Stimulated activated CD8-positive, alpha-beta memory T cell treated with anti-CD3 and anti-CD28 coated beads, Interleukin-2, amount 100 ng/mL, for 1 hour (primary cell): ENCODE measurements at places on chromosomes 16 and 17.
A peak's percentile ranks its signal among the peaks of the same experiment; 100 is the strongest.

- no peak for DNase-seq
These were observed 2.6 kb downstream of the SLC5A2 start for GRCh38 chr16:31485571-31485970.

- DNase-seq: no peak
These were observed 1.3 kb upstream of the MYO15A start for GRCh38 chr17:18107061-18107790.

- DNase-seq: no peak
These were observed 17.6 kb downstream of the C16orf74 start for GRCh38 chr16:85733155-85733838.

DNA sequence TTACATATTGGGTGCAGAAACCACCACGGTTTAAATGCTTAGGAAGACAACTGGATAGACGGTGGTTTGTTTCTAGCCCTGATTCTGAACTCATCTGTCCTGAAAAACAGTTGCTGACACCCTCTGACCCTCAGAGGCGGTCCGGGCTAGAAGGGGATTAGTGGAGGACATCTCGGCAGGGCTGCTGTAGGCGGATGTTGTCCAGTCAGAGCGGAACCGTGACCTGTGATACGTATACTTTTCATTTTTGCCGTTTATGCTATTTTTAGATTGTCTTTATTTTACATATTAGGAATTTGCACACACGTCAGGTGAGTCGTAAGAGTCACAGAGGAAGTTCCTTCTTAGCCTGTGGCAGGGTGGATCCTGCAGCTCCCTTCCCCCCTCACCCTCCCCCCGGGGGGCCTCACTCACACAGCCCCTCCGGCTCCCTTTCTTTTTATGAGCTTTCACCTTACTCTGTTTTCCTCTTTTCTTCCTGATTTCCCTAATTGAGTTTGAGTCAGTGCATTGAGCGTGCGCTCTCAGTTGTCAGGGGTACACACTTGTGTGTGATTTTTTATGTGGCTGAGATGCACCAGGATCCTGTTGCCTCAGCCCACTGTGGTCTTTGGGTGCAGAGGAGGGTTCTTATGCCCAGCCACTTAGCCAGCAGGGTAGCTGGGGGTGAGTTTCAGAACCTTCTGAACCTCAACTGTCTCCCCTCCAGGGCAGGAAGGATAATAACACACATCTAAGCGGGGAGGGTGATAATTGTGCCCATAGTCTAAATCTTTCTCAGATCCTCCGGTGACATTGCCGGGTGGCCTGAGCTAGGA lies 211.1 kb upstream of the CHMP6 start:
- DNase-seq: no peak

DNA sequence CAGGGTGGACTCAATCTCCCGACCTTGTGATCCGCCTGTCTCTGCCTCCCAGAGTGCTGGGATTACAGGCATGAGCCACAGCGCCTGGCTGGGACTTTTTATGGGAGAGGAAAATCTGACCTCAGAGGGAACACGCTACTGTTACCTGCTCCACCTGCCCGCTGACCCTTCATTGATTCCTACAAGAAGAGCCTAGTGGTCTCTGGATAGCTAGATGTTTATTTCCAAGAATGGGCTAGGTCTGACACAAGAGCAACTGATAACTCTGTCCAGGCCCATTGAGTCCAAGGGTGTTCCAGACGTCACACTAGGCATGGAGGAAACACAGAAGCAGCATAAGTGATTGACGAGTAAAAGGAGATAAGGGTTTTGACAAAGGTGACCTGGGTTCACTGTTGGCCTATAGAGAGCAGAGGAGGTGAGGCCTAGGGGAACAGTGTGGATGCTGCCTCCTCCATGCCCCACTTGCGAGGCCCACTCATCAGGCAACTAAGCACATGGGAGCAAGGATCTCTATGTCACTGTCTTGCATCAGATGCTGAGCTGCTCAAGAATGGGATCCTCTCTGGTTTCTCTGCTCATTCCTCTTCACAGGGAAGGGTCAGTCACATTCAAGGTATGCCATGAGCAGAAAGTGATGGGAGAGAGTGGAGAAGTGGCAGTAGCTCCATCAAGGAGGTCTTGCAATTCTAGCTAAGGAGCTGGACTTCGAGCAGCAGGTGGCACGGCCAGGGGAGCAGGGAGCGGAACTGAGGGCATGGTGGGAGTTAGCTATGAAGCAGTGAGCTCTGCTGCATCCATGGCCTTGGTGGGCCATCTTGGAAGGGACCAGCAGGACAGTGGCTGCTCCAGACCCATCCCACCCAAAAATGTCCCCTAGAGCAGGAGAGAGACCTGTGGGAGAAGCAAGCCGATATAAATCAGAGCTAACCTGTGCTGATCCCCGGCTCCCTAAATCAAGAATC lies 145.2 kb downstream of the WSCD1 start:
- no peak for DNase-seq

- DNase-seq: no peak
These were observed 13.7 kb upstream of the KRT23 start for GRCh38 chr17:40951011-40951622.

DNA sequence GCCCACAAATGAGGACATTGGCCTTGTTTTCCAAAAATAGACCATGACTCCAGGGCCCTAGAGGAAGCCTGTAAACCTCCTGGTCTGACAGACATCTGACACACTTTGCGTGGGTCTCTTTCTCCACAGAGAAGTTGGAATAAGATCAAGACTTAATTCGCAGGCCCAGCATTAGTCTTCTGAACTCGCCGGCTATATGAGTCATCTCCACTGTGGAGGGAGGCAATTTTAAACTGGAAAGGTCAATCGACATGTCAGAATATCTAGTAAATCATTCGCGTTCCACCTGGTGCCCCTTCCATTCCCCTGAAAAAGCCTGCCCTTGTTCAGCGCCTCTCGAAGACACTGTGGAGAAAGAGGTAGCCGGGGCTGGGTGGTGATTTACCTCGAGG lies 140.1 kb downstream of the CLEC16A start:
- DNase-seq: no peak

- no peak for DNase-seq
These were observed 234.6 kb downstream of the CPPED1 start for GRCh38 chr16:12569061-12569460.

DNA sequence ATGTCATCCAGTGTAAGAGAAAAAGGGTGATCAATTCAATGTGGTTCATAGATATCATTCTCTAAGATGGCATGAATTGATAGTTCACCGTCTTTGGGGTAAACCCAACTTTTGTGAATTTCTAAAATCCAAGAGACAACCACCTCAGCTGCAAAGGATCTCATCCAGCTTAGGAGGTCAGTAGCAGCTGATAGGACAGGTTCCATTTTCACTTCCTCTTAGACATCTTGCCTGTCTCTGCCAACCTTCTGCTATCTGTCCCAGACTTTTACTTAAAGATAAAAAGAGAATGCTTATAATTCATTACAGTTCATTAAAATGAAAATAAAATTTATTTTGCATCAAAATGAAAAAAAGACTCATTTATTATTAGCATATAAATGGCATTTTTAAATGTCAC lies 468.2 kb downstream of the XYLT1 start:
- no peak for DNase-seq

DNA sequence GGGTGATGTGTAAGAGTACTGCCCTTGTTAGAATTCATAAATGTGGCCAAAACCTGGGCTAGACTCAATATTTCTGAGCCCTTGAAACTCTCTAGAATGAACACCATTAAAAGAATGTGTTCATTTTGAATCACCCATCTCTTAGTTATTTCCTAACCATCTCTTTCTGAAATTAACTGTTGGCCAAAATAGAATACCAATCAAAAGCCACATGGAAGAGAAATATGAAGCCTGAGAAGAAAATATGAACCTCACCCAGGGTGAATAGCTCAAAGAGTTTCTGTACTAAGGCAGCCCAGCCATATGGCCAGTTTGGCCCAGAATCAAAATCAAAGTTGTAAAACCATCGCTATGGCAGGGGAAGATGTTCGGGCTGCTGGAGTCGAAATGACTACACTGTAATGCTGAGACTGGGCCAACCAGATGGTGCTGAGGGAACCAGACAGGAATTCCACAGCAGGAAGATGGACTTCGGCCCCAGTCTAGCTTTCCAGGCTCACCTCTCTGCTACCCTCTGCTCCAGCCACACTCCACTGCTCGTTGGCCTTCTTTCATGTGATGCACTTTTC lies 154.3 kb upstream of the ZFHX3 start:
- DNase-seq: no peak

DNA sequence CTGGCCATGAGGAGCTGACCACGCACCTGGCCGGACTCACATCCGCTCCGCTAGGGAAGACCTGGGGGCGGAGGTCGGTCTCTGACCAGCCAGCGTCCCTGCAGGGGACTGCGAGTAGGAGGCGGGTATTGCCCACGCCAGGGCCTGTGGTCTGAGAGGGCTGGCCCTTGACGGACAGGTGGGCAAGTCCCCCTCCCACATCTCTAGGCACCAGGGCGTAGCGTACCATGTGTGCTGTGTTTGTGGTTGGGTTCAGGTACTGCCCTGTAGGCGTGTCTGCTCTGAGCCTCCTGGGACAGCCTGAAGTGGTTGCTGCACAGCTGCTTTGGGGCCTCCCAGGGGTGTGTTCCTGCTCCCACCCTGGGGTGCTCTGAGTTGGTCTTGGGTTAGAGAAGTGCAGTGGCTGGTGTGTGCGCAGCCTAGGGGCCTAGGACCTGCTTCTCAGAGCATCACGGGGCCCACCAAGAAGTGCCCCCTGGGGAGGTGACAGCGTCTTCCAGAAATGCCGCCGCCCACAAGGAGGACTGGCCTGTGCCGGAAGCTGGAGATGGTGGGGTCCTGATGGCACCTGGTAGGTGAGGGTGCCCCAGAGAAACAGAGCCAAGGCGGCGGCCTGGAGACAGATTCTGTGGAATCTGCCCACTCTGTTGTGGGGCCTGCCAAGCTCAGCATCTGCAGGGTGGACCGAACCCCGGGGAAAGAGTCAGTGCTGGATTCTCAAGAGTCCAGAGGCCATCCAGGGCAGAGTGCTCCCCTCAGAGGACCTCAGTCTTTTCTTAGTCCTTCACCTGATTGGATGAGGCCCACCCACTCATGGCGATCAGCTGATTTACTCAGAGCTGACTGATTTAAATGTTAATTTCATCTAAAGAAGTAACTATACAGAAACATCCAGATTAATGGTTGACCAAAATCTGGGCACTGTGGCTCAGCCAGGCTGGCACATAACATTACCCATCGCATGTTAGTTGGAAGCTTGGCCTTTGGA lies 48.3 kb downstream of the WDR45B start:
- DNase-seq: no peak

- DNase-seq: no peak
These were observed 66.8 kb upstream of the RASL10B start for GRCh38 chr17:35664685-35665084.

DNA sequence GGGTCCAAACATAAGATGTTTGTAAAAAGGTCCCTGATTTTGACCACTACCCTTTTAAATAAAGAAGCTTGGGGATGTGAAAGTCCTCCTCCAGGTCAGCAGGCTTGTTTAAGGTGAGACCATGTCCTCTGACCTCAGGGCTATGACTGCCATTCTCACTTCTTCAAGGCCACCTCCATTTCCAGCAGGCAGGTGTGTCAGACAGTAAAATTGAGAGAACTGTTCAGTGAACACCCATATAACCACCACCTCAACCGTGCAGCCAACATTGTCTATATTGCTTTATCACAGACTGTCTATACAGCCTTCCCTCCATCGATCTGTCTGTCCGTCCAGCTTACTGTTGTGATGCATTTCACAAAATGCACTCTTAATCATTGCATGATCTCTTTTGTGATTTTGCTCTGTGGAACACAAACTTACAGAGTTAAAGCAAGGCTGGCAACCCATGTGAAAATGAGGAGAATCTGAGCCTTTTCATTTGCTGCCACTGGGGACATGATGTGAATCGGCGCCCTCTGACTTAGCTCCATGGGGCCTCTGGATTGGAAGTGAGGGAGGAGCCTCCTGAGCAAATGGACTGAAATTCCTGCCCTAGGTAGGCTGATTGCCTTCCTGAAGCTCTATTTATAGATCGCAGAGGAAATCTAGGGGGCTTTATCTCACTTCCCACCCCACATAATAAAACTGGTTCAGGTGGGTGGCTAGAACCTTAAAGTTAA lies 53.8 kb downstream of the ZNRF1 start:
- no peak for DNase-seq

DNA sequence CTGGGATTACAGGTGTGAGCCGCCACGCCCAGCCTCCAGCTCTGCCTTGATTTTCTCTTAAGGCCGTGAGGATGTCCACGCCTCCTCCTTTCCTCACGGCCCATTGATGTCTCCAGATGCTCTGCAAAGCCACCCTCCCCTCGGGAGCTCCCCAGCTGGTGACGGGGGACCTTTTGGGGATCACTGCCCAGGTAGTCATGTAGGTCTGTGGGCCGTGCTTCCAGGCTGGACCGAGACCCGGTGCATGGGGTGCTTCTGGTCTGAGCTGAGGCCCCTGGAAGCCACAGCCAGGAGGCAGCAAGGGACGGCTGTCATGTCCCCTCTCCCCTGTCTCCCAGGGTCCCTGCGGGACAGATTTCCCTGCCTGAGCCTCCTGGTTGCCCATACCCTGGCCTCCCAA lies 277.8 kb downstream of the SEC14L1 start:
- DNase-seq: no peak

DNA sequence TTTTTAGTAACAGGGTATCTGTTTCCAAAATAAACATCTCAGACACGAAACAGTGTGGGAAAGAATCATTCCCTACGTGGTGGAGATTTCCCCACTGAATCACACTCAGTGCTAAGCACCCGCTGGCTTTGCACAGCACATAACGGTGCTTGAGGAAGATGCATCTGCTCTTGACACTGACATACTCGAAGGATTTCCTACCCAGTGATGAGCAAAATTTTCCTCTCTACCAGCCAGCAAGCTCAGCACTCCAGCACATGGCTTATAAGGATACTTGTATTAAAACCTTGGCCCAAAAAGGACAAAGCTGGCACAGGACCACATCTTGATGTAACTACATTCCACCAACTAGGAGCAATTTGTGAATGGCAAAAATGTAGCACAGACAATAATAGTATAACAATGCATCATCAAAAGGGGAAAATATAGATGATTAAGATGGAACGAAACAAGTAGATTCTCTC lies 59.0 kb downstream of the ANKFY1 start:
- no peak for DNase-seq

GRCh38 chr17:82300707-82301270 lies 16.6 kb downstream of the CD7 start:
- DNase-seq: no peak

DNA sequence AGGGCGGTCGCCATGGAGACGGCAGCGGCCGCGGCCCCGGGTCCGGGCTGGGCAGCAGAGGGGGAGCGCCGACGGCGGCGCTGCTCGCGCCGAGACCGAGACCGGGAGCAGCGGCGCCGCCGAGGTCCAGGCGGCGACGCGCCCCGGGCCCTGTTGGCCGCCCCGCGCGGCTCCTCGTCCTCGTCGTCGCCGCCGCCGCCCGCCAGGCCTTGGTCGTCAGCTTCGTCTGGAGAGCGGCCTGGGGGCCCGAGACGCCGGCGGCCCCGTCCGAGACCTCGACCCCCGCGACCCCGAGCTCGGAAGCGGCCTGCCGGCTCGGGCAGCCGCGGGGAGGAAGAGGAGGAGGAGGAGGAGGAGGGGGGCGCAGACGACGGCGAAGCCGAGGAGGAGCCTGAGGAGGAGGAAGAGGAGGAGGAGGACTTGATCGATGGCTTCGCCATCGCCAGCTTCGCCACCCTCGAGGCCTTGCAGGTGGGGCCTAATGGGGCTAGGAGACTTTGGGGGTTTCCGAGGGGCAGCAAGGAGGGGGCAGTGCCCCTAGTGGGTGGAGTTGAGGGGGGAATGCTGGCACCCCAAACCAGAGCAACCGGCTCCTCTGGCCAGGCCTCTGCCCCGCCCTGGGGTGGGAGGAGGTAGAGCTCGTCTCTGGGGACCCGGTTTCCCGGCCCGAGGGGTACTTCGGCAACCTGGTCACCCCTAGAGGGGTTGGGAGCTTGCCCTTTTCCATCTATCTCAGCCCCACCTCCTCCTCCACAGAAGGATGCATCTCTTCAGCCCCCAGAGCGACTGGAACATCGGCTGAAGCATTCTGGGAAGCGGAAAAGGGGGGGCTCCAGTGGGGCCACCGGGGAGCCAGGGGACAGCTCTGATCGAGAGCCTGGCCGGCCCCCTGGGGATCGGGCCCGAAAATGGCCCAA lies 1.5 kb downstream of the FBRS start:
- peak; percentile 16 for DNase-seq
